ENCODE measurements at places on chromosomes 12 and 14. TPM values are rescaled to one million over a fixed set of nuclear protein-coding genes. Genes with fewer than 3 reads are reported as not detected.

The PMEL gene
- total RNA-seq: 2.6 TPM

The KLRC1 gene
- total RNA-seq: not detected

The PPTC7 gene
- total RNA-seq: 16.0 TPM

The IL22 gene
- not detected for total RNA-seq
